ENCODE measurements at places on chromosomes 4 and X.

DNA sequence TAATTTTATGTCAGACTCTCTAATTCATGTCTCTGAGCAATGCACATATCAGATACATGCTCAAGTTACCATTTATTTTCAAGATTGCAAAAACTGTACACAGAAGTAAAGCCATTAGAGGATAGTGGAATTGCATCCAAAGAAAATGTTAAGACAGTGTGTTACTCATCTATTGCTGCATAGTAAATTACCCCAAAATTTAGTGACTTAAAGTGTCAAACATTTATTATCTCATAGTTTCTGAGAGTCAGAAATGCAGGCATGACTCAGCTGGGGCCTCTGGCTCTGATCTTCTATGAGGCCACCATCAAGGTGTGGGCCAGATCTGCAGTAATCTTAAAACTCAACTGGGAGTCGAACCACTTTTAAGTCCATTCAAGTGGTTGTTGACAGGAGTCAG is 275.2 kb downstream of the QDPR start:
- DNase-seq = no peak

GRCh38 chrX:4944767-4945166 is 1231.3 kb upstream of the PRKX start:
- no peak for DNase-seq

GRCh38 chr4:116374815-116375214 is 710.6 kb downstream of the TRAM1L1 start:
- no peak for DNase-seq

GRCh38 chr4:125433453-125433852 is 118.7 kb downstream of the FAT4 start:
- DNase-seq = no peak

GRCh38 chrX:103367502-103367901 is 8.8 kb upstream of the BEX3 start:
- DNase-seq = no peak

GRCh38 chr4:4392501-4393183 is 5.7 kb downstream of the NSG1 start:
- no peak for DNase-seq
